Hematopoietic multipotent progenitor cell (in vitro differentiated cells): ENCODE measurements at places on chromosomes 7 and 10.

DNA sequence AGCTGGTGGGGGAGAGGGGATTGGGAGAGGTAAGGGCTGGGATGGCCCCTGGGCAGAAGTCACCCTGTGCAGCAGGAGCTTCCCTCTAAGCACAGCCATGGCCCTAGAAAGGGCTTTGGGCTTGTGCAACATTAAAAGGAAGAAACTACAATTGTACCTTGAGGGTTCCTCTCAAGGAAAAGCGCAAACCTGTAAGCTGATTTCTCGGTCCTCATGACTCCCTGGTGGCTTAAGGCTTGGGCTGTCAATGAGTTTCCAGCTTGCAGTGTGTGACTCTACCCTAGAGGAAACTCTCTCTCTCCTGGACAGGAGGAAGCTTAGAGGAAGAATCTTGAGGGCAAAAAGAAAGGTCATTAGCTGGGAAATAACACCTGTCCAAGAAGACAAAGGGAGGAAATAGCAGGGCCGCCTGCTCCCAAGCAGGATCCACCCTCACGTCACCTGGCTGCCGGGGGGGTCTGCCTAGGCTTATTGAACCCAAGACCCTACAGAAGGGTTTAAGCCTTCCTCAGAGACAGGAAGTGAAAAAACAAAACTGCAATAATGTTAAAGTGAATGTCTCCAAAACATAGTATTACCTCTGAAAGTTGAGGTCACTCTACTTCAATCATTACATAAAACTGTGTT, 112.5 kb downstream of the WDR11 start:
- DNase-seq, result no peak

- DNase-seq, result no peak
Measured at GRCh38 chr7:30787486-30787885, 16.3 kb downstream of the MINDY4 start.

GRCh38 chr7:66523409-66523808, 105.3 kb upstream of the KCTD7 start:
- DNase-seq, result no peak

DNA sequence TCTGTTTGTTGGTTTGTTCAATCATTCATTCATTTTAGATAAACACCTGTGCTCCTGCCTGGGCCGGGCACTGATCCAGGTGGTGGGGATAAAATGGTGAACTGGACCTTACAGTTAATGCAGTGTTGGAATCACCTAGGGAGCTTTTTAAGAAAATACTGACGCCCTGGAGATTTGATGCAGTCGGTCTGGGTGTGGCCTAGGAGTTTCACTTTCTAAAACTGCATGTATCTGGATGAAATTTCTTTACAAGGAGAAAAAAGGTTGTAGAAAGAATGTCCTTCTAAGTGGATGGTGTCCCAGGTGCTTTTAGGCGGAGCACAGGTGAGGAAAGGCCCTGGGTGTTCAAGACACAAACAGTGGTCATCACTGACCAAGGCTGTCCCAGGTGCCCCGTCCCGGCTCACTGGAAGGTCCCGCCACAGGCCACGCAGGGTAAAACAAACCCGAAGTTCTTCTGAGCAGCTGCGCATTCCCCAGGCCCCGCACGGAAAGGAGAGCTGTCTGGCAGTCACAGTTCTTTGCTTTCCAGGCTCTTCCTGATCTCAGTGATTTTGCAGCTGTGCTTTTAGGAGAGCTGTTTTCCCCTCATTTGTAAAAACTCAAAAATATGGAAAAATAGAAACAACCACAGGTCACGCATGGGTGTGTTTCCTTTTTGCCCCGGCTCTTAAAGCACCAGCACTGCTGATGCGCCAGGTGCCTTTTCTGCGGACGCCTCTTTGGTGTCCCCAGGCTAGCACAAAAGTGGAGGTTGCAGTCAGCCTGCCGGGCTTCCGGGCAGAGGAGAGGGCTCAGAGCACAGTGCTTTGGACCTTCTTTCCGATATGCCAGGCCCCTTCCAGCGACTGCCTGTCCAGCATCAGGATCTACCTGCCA, 161.9 kb downstream of the GRK5 start:
- DNase-seq, result no peak

DNA sequence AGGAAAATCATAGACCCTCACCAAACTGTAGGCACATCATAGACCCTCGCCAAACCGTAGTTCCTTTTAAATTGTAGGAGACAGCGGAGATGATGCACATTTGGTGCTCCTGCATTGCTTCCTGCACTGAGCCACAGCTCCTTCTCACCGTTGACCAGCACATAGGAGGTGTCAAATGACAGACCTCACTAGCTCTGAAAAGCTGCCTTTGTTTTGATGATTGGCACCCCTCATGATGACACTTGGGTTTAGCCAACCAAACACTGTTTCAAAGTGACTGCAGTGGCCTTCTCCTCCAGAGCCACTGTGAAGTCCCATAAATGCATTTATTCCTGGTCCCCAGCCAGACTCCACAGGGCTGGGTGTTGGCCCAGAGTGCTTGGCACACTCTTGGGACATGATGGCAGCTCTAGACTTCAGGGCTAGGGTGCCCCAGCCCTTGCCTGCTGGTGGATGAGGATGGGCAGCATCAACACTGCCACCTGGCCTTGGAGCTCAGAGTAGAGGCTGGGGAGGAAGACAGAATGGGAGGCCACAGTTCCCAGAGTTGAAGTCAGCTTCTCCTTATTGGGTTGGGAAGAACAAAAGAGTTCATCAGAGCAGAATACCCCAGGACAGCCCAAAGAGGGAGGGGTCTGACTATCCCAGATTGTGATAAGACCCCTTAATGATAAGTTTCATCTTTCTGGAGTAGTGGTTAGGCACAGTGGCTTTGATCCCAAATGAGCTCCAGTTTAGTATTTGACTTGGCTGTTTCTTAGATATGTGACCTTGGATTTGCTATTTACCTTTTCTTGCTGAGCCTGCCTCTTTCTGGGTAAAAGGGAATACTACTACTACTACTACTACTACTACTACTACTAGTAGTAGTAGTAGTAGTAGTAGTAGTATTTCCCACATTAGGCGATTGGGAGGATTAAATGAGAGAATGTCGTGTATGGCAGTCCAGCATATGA, 75.3 kb downstream of the MTPN start:
- DNase-seq, result no peak
